ENCODE measurements at places on chromosomes 13 and 19. TPM values are rescaled to one million over a fixed set of nuclear protein-coding genes. Genes with fewer than 3 reads are reported as not detected.

Gene CACNG6
- 1.2 TPM for polyA plus RNA-seq

Gene TNFSF13B
- 8.0 TPM for polyA plus RNA-seq

Gene SPART
- polyA plus RNA-seq: 103 TPM

Gene TMEM145
- 1.6 TPM for polyA plus RNA-seq

Gene FCER2
- polyA plus RNA-seq: 0.39 TPM

Gene CXCL17
- polyA plus RNA-seq: 18.0 TPM

Gene ATP4A
- polyA plus RNA-seq: not detected

Gene ANO8
- polyA plus RNA-seq: 12.1 TPM

Gene KLK14
- polyA plus RNA-seq: 0.18 TPM

Gene ZNF560
- 0.26 TPM for polyA plus RNA-seq

Gene GNG8
- 7.6 TPM for polyA plus RNA-seq

Gene PTGER1
- polyA plus RNA-seq: 3.3 TPM

Gene SLITRK6
- polyA plus RNA-seq: 48.1 TPM

Gene EPSTI1
- polyA plus RNA-seq: 13.0 TPM

Gene DCT
- polyA plus RNA-seq: 0.38 TPM

Gene ANKRD10
- 418 TPM for polyA plus RNA-seq

Gene GEMIN7
- polyA plus RNA-seq: 22.6 TPM

Gene EDNRB
- 120 TPM for polyA plus RNA-seq

Gene COL5A3
- 4.5 TPM for polyA plus RNA-seq

Gene CEACAM16
- not detected for polyA plus RNA-seq

Gene FBN3
- 71.5 TPM for polyA plus RNA-seq

Gene NLRP4
- not detected for polyA plus RNA-seq

Gene TRPM4
- 22.3 TPM for polyA plus RNA-seq

Gene IGSF23
- polyA plus RNA-seq: not detected

Gene KLK15
- not detected for polyA plus RNA-seq

Gene FGF14
- polyA plus RNA-seq: 0.74 TPM

Gene LATS2
- polyA plus RNA-seq: 13.2 TPM

Gene REEP6
- polyA plus RNA-seq: 4.6 TPM

Gene LTBP4
- polyA plus RNA-seq: 352 TPM

Gene ZNF45
- polyA plus RNA-seq: 31.5 TPM

Gene SPC24
- 16.9 TPM for polyA plus RNA-seq

Gene P2RY11
- polyA plus RNA-seq: 13.4 TPM

Gene WDR87
- polyA plus RNA-seq: not detected

Gene SIGLEC8
- not detected for polyA plus RNA-seq

Gene GNA15
- 2.3 TPM for polyA plus RNA-seq

Gene ZNF570
- 11.6 TPM for polyA plus RNA-seq

Gene WTIP
- 25.7 TPM for polyA plus RNA-seq

Gene PLK5
- 0.18 TPM for polyA plus RNA-seq

Gene ADGRE2
- polyA plus RNA-seq: 0.89 TPM

Gene FPR1
- 2.2 TPM for polyA plus RNA-seq

Gene MADCAM1
- 11.3 TPM for polyA plus RNA-seq

Gene GPR18
- polyA plus RNA-seq: 0.46 TPM

Gene FPR3
- 1.2 TPM for polyA plus RNA-seq

Gene FUT6
- 0.52 TPM for polyA plus RNA-seq

Gene FREM2
- 44.3 TPM for polyA plus RNA-seq

Gene CALR3
- polyA plus RNA-seq: 0.26 TPM

Gene ZNF865
- 8.9 TPM for polyA plus RNA-seq

Gene TNFRSF19
- polyA plus RNA-seq: 87.3 TPM

Gene PNMA8A
- polyA plus RNA-seq: 12.7 TPM
